ENCODE measurements at places on chromosomes 6 and 20.

GRCh38 chr20:40961686-40962640 is 66.7 kb upstream of the TOP1 start:
- DNase-seq = no peak

DNA sequence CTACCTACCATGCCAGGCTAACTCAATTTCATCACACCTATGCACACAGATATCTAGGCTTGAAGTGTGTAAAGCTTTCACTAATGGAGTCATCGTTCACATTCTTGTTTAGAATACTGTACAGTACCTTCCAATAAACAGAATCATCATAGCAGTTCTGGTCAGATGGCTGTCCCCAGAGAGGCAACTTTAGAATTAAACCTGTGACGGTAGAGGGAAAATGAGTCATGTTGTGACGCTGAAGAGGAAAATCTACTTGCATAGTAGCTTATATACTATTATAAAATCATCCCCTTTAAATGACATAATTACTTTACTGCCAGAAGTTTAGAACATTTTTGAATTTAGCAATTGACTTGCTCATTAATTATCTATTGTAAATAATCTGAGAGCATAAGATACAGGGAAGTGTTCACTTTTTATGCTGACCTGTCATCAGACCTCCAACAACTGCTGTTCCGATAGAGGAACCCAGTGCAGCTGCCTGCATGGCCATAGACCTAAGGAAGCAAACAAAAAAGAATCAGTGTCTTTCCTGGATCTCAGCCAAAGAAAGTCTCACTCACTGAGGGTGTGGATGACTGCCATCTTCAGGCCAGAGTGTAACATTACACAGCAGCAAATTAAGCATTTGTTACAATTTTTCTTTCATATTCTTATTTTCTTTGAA is 29.8 kb downstream of the RHAG start:
- no peak for DNase-seq

GRCh38 chr6:39791850-39792539 is at the start of gene DAAM2:
TSS of gene DAAM2 (plus strand) at chr6:39792376. CDS start at chr6:39856303, 63,927 bp downstream.
- DNase-seq = no peak

GRCh38 chr6:247351-247750 is 44.9 kb upstream of the DUSP22 start:
- no peak for DNase-seq

DNA sequence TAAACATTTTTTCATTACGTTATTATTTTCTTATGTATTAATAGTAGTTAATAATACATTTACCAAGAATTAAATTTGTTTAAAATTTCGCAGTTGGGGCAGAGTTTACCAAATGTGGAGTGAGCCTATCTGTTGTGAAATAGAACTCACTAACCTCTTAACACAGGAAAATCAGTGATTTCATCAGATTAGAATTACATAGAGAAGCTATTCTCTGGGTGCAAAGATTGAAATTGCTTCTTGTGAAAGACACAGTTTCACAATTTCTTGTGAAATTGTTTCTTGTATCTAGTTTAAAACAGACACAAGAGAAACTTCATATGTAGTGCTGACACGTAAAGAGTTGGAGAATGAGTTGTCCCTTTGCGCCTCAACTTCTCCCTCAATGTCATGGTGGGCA is 69.4 kb upstream of the PRL start:
- DNase-seq = no peak

GRCh38 chr20:48667889-48668413 is 159.8 kb downstream of the PREX1 start:
- DNase-seq = no peak

DNA sequence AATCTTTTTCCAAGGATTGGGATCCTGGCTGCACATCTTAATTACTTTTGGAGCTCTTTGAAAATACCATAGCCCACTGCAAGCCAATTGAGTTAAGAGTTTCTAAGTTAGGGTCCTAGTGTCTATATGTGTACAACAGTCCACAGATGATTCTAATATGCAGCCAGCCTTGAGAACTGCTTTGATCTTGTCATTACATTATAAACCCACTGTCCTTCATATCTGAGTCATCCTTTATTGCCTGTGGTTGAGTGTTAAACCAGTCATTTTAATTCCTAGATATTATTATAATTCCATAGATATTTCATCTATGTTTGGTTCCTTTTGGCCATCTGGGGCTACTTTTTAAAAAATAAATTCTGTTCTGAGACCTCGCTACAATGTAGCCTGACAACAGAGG is 24.1 kb downstream of the MCM8 start:
- no peak for DNase-seq

DNA sequence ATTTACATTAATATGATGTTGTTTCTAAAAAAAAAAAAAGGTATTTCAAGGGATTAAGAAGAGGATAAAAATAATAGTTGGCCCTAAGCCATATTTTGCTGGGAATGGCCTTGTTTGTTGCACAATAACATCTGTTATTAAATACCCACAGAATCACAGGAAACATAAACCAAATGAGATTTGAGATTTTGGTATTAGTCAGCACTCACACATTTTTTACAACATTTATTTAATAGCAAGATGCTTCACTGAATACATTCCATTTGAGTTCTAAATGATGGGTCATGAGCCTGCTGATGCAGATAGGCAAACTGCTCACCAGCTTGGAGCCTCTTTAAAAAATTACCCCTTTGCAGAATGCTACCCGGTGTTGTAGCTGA is 92.9 kb upstream of the ENPP5 start:
- DNase-seq = no peak

DNA sequence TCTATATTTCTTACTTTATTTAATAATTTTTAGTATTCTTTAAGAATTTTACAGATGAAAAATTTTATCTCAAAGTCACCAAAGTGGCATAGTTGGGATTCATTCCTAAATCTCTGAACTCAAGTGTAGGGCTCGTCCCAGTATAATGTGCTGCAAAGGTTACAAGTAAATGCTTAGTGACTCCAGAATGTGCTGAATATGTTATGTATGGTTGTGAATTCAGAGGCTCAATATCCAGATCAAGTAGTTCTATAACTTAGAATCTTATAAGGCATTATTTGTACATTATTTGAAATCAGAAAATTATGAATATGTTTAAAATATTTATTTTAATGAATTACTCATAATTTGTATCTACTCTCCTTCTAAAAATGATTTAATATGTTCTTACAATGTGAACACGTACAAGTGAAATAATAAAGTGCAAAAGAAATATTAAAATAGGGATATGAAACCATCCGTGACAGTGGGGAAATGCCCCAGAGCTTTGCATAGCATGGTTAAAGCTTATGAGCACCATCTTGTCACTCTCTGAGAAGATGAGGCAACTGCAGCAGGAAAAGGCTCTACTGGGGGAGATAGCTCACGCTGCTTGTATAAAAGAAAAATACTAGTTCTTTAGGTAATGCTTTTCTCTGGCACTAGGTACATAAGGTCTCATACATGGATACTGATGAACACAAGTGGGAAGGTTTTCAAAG is 259.0 kb downstream of the FOXC1 start:
- DNase-seq = no peak

- DNase-seq = no peak
These were observed 39.2 kb downstream of the SAMD3 start for GRCh38 chr6:130183271-130184222.

- no peak for DNase-seq
These were observed 109.3 kb upstream of the TAB2 start for GRCh38 chr6:149208134-149208601.

- DNase-seq = no peak
These were observed 16.2 kb upstream of the IYD start for GRCh38 chr6:150352321-150353296.

- DNase-seq = no peak
These were observed 133.3 kb upstream of the SMLR1 start for GRCh38 chr6:130693944-130694343.

- DNase-seq = no peak
These were observed 24.9 kb downstream of the ARHGAP18 start for GRCh38 chr6:129684903-129685661.

GRCh38 chr6:86192123-86192522 is 549.4 kb upstream of the SYNCRIP start:
- DNase-seq = no peak

- no peak for DNase-seq
These were observed 832.6 kb downstream of the QKI start for GRCh38 chr6:164247106-164247505.

- DNase-seq = no peak
These were observed 172.3 kb downstream of the ERMARD start for GRCh38 chr6:169923468-169924464.

DNA sequence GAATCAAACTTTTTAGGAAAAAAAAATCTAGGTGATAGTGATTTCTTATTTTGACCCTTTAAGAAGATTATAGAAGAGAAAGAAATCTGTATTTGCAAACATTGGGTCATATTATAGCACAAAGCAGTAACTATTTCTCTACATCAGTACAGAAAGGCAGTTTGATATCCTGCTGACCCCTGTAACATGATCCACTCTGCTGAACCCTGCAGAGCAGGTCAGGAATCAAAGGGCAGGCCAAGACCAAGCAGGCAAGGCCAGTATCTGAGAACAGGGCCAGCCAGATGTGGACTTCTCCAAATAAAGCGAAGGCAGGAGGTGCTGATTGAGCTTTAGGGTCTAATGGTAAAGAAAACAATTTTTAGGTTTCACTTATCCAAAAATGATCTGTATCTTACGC is 239.4 kb downstream of the PTPRK start:
- DNase-seq = no peak

DNA sequence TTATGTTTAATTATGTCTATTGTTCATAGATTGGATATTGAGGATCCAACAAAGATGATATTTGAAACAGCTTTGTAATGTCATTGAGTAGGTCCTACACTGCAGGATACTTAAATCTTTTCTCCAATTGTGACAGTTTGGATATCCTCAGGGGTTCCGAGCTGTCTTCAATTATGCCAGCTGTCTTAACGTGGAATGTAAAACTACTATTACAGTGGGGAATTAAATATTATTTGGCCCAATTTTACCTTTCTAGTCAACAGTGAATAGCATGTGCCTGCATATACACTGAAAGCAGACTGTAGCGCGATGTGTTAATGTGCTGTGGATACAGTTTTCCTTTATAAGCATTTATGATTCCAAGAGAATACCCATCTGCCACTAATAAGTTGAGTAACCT is 156.9 kb downstream of the GRIK2 start:
- DNase-seq = no peak

DNA sequence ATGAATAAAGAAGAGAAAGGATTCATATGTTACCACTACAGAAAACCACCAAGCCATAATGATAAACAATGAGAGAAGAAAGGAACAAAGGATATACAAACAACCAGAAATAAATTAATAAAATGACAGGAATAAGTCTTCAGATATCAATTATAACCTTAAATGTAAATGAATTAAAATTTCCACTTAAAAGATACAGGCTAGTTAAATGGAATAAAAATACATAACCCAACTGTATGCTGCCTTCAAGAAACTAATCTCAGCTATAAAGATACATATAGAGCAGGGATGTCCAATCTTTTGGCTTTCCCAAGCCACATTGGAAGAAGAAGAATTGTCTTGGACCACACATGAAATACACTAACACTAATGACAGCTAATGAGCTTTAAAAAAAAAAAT is 135.9 kb upstream of the GJE1 start:
- DNase-seq = no peak

DNA sequence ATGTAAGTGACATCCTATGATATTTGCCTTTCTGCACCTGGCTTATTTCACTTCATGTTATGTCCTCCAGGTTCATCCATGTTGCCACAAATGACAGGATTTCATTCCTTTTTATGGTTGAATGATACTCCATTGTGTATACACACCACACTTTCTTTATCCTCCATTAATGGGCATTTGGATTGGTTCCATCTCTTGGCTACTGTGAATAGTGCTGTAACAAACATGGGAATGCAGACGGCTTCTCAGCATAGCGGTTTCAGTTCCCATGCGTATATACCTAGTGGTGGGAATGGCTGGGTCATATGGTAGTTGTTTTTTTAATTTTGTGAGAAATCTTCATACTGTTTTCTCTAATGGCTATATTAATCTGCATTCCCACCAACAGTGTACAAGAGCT is 14.8 kb downstream of the MTHFD1L start:
- no peak for DNase-seq

DNA sequence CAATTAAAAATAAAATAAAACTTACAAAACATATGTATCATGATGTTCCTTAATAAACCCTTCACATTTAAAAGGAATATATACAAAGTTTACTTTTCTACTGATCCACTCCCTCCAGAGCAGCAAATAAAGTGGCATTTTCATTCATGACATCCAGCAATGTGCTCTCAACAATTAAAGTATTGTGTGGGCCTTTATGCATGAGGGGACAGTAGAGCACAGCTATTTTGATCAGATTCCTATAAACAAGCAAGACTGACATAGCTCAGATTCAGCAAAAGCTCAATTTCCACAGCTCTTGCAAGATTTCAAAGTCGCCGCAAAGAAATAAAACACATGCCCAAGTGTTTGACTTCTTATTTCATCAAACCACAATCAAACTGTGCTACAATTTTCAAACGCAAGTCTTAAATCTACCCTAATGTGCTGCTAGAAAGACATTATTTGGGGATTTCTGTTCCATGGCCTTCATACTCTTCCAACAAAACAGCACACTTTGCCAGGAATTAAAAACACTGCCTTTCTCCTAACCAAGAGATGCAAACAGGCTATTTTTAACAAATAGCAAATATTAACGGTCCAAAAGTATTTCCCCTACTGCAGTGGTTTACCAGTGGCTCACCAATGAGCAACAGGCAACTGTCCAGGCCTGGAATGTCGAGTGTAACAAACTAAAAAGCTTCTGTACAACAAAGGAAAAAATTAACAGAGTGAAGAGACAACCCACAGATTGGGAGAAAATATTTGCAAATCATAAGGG is 52.3 kb downstream of the MBOAT1 start:
- DNase-seq = no peak

DNA sequence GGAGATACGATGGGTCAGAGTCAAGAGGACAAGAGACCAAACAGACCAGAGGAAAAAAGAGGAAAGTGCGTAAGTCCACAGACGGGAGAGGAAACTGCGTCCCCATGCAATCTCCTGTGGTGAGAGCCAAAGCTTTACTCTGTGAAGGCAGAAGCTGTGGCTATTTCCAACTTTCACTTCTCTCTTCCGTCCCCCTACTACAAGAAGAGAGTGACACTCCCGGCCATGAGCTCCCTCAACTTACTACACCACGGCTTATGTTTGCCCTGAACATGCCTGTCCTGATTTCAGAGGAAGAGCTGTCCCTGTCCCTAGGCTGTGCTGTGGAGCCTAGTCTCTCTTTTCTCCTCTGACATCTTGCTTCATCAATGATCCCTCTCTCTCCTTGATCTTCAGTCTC is 11.5 kb upstream of the SSR1 start:
- no peak for DNase-seq

DNA sequence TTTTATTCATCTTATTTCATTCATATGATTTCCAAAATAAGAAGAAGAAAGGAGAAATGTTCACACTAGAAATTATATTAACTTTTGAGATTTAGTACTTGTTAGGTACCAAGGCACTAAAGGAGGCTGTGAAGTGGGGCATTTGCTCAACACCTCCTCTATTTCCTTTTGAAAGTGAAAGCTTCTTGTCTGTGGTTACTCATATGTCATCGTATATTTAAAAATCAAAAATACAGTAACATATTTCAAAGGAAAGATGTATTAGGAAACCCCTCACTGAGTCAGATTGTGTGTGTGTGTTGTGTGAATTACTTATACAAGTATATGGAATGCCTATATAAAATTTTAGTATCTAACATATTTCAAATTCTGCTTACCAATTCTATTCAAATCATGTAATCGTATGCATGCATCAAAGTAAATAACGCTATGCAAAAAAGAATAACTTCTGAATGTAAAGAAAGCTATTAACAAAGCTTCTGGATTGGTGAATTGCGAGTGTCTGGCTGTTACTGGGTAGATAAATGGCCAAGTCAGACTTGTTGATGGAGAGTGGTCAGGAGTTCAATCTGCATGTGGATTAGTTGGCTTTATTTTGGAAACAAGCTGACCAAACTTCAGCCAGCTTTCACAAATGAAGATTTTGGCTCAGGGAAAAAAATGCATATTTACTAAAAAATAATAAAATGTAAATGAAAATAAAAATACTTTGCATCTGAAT is 70.9 kb downstream of the PACRG start:
- no peak for DNase-seq
